Stimulated activated CD8-positive, alpha-beta memory T cell treated with anti-CD3 and anti-CD28 coated beads, Interleukin-4, amount 100 ng/mL, for 1 hour (primary cell): ENCODE measurements at places on chromosomes 4 and X.

DNA sequence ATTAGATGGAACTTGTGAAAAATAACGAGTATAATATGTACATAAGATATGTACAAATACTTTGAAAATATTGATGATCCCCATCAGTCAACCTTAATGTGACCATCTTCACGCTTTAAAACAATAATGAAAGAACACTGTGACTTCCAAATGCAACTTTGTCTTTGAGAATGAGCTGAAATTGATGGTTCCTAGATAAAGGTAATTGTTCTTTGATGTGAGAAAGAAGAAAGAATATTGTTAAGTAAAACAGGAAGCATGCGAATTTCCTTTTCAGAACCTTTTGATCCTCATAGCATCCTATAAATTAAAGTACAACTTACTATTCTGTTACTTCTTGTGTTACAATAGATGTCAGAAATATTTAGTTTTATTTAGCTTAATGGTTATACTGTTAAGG lies 22.2 kb downstream of the IL2 start:
- DNase-seq = no peak

DNA sequence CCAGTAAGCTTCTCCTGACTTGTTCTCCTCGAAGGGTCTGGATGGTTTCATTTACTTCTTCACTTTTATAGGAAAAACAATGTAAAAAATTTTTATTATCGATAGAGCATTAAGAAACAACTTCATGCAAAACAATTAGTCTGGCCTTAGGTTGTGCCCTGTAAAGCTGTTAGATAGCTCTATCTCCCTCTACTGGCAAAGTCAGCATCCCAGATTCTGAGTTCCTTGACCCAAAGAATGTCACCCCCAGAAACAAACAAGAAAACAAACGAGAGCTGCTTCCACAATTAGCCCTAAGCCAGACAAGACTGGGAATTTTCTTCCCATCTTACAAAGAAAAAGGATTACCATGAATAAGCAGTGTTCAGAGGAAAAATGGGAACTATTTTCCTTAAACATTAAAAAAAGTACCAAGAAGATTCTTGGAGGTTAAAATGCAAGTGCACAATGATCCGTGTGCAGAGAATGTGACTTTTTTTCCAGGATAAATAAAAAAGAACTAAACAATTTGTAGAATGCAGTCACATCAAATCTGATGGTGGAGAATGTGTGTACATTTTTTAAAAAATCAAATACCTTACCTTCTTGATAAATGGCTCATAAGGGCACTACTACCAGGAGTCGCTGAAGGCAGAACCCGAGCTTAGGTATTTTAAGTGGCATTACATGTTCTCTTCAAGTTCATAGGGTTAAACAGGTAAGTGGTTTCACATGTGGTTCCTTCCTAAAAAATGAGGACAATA lies 293.2 kb downstream of the FBXO8 start:
- no peak for DNase-seq

GRCh38 chr4:162347842-162348213 lies 184.0 kb upstream of the FSTL5 start:
- DNase-seq = no peak

DNA sequence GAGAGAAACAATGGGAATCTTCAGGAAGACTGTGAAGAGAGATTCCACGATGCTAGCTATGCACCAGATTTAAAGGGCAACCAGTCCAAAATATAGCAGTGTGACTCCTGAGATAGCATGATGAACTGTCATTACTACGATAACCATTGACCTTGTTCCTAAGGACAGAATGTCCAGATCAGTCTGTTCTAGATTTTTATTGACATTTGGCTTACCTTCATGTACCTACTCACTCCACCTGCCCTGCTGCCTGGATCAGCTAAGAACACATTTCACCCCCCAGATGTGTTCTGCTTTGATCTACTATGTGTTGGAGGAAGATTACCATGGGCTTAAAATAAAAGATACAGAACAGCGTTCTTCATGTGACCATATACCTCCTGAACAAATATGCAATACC lies 50.1 kb downstream of the ELF2 start:
- DNase-seq = no peak

- DNase-seq = no peak
These were observed 528.4 kb upstream of the AMOT start for GRCh38 chrX:113369056-113369455.

- no peak for DNase-seq
These were observed 146.3 kb upstream of the LCORL start for GRCh38 chr4:18167831-18168230.

DNA sequence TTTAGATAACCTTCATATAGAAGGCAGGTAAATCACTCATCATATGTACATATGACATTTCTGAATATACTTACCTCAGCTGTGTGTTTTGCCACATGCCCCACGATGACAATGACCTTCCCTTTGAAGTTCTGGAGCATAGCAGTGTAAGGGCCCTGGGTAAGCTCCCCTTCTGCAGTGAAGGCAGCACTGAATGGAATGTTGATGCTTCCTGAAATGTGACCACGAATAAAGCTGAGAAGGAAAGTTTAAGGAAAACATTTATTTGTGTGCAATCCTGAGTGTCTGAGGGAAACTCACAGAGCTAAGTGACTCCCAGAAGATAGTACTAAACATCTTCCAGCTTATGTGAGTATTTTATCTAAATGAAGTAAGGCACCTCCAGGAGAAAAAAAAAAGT lies 200.1 kb downstream of the NPNT start:
- DNase-seq = no peak
